ENCODE measurements at places on chromosomes 12 and 14.

GRCh38 chr14:60505448-60505847, 3.5 kb upstream of the SIX6 start:
- peaks cover 20% of the 10 kb centered on the region for H3K4me1 ChIP-seq
- no peak overlapping the region for H3K4me3 ChIP-seq
- peaks cover 96% of the 10 kb centered on the region for H3K27me3 ChIP-seq
- H3K36me3 ChIP-seq: no peaks in the 10 kb centered on the region

DNA sequence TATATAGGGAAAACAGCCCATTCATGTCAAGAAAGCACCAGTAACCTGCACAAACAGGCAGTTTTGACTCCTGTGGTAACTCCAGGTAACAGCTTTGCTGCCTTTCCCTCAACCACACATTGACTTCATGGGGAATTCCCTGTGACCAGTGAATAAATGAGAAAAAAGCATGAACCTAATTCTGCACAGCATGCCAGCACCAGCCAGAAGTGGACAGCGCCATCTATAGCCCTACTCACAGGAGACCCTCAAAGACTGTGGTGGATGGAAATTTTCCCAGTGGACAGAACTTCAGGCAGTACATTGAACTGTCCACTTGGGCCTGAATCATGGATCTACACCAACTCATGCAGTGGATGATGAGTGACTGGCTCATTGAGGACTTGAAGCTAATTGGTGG, 152.1 kb downstream of the SLC8A3 start:
- no peak overlapping the region for H3K27ac ChIP-seq
- H3K27me3 ChIP-seq: peaks cover 15% of the 10 kb centered on the region
- DNase-seq: peak; percentile 39
- H3K36me3 ChIP-seq: peaks cover 15% of the 10 kb centered on the region

DNA sequence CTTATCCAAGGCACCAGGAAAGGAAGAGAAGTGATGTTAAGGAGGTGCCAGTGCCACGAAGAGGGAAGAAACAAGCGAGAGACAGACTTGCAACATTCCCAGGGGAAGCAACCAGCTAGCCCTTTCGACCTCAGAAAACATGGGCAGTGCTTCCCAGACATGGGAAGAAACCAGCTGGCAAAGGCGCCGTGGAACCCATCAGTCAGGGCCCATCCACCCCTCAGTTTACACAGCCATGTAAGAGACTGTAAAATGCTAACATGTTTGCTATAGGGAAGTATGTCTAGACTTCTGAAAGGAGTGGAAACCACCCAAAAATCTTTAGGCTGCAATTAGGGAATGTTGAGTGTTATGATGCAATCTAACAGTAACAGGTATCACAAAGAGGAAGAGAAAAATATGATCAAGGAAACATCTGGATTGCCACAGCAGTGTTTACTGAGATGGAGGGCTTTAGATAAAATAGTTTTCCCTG, 26.3 kb downstream of the ANAPC5 start:
- H3K4me1 ChIP-seq: no peaks in the 10 kb centered on the region
- DNase-seq: no peak
- H3K36me3 ChIP-seq: peaks cover 59% of the 10 kb centered on the region
- H3K4me3 ChIP-seq: no peak overlapping the region
- no peaks in the 10 kb centered on the region for H3K27me3 ChIP-seq

DNA sequence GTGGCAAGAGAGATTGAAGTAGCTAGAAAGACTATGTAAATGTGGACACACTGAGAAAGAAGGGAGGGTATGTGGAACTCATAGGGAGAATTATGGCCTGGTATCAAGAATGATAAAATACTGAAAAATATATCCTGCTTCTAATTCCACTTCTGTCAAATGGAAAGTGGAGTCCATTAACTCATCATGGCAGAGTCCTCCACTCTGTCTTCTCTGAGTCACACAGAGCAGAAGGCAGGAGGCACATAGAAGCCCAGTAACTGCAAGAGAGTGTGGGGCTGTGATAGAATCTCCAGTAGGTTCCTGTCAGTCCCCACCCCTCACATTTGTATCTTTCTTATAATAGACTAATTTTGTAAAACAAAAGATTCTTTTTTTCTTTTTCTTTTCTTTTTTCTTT, 223.7 kb downstream of the AKAP6 start:
- H3K36me3 ChIP-seq: no peaks in the 10 kb centered on the region
- no peak overlapping the region for H3K27ac ChIP-seq
- peaks cover 4% of the 10 kb centered on the region for H3K27me3 ChIP-seq
- no peak overlapping the region for H3K4me3 ChIP-seq
- H3K4me1 ChIP-seq: no peaks in the 10 kb centered on the region
- no peak for DNase-seq

DNA sequence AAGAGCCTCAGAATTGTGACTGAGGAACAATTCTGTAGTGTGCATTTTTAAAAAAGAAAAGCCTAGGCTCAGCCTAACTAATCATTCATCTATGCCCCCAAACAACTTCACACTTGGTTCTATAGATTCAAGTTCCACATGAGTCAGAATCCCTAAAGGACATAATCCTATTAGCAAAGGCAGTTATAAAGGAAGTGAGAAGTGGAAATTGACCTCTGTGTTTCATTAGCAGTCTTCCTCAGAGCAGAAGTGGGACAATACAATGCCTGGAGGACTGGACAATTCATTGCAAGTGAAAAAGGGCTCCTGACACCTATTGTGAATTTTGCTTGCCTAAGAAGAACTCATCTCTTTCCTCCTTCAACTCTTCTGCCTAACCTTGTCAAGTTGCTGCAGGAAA, 222.3 kb downstream of the PTPRO start:
- peak overlapping the region; percentile 10 for H3K27ac ChIP-seq
- DNase-seq: no peak
- H3K4me1 ChIP-seq: no peaks in the 10 kb centered on the region

DNA sequence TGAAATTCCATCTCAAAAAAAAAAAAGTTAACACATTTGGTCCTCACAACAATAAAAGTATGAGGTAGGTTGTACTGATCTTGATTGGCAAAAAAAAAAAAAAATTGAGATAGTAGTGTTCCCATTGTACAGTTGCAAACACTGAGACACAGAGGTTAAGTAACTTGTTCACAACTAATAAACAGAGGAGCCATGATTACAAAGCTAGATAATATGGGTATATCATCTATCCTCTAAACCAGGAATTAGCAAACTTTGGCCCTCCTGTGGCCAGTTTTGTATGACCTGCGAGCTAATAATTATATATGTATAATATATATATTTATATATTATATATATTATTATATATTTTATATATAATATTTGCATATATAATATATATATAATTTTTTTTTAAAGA, 2.3 kb upstream of the PSME1 start:
- no peak for DNase-seq
- peaks cover 13% of the 10 kb centered on the region for H3K36me3 ChIP-seq
- no peak overlapping the region for H3K4me3 ChIP-seq
- H3K27me3 ChIP-seq: peaks cover 22% of the 10 kb centered on the region
- peaks cover 54% of the 10 kb centered on the region for H3K4me1 ChIP-seq

DNA sequence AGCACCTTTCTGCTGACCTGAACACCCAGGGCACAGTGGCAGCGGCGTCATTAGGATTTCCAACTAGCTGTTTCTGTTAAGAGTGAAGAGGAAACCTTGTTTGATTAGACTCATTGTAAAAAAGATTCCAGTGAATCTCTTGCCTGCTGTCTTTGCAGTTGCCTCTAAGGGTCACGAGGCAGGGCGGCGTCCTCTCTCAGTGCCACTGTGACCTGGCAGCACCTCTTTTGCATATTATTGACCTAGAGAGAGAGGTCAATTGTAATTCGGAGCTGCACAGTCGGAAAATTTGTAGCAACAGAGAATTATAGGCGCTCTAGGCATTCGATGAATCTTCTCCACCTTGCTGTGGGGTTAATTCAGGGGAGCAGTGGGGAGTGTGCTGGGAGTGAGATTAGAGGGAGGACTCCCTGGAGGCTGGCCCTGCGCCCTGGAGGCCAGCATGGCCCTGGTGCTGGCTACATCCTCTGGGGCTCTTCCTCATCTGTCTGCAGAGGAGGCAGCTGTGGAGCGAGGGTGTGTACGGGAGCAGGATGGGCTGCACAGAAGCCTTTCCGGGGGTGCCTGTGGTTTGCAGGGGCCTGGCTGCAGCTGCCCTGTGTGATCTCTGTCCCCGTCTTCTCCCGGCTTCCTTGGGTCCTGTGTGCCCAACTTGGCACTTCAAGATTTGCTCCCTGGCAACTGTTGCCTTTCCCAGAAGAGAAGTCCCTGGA, 14.3 kb downstream of the PACS2 start:
- H3K4me1 ChIP-seq: peaks cover 44% of the 10 kb centered on the region
- H3K27me3 ChIP-seq: no peaks in the 10 kb centered on the region
- H3K36me3 ChIP-seq: peaks cover 6% of the 10 kb centered on the region
- no peak overlapping the region for H3K4me3 ChIP-seq
- peak overlapping the region; percentile 47 for H3K27ac ChIP-seq
- no peak for DNase-seq

GRCh38 chr12:65492998-65493912, 214.8 kb downstream of the MSRB3 start:
- H3K4me1 ChIP-seq: peaks cover 60% of the 10 kb centered on the region
- peaks cover 6% of the 10 kb centered on the region for H3K27me3 ChIP-seq
- peak overlapping the region; percentile 88 for H3K27ac ChIP-seq
- no peaks in the 10 kb centered on the region for H3K36me3 ChIP-seq
- no peak overlapping the region for H3K4me3 ChIP-seq
- no peak for DNase-seq

DNA sequence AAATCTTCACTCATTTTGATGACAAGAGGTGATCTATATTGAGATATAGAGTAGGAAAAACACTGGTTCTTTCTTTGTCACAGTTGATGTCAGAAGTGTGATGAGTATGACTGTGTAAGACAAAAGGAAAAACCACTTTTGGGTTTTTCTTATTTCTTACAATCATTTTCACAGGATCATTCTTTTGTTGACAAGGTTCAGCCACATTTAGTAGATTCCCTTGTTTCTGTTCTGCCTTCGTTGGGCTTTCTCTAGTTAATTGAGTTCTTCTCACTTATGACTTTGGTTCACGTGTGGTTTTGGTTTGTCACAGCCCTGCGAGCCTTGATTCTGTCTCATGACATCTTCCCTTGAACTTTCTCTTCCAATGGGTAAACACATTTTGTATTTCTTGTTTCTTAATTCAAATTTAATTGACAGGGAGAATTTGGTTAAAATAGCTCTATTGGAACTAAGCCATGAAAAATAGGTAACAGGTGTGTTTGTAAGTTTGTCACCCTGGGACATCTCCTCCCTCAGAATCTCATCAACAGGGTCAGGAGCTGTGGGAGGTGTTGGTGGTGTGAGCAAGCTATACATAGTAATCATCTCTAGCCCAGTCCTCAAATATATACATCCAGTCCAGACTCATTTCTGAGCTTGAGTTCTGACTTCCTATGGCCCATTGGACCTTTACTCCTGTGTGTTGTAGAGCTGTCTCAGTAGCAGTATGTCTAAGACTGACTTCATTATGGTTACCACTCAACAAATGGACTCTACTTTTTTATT, 255.3 kb downstream of the BMP4 start:
- no peaks in the 10 kb centered on the region for H3K36me3 ChIP-seq
- no peak for DNase-seq
- no peaks in the 10 kb centered on the region for H3K27me3 ChIP-seq

DNA sequence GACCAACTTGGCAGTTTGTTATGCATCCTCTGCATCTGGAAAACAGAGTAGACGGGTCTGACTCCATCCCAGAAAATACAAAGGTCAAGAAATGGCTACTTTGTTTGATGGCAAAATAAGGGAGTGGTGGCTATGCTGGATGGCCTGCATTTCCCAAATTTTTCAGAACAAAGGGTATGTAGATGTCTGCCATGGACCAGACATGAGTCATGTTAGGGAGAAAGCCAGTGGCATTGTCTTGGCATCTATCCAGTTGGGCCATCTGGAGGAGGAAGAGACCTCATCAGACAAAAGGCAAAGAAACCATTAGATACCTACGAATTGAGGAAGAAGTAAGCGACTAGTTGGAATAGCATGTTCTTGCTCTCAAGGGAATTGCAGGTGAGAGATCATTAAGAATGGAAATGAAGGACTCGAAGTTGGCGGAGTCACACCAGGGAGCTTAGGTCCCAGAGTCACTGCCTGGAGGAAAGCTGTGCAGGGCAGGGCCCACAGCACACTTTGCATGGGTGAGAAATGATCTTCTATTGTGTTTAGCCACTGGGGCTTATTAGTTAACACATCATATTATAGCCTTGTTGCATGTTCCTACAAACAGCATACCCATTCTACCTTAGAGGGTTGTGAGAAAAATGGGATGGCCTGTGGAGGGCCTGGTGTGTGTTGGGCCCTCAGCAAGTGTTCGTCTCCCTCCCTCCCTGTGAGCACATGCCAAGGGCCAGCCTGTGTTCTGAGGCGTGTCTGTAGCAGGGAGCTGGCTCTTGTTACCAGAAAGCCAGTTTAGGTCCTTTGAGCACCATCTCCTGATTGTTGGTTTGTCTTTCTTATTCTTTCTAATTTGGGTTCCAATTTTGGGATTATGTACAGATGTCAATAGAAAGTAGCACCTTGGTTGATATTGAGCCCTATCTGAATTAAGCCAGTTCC, 119.4 kb downstream of the KTN1 start:
- H3K4me1 ChIP-seq: no peaks in the 10 kb centered on the region
- no peak overlapping the region for H3K4me3 ChIP-seq
- no peak overlapping the region for H3K27ac ChIP-seq
- H3K36me3 ChIP-seq: peaks cover 21% of the 10 kb centered on the region
- peaks cover 6% of the 10 kb centered on the region for H3K27me3 ChIP-seq

GRCh38 chr14:93033983-93034670, 81.6 kb downstream of the ITPK1 start:
- peak; percentile 39 for DNase-seq
- no peaks in the 10 kb centered on the region for H3K27me3 ChIP-seq
- H3K36me3 ChIP-seq: no peaks in the 10 kb centered on the region
- H3K4me1 ChIP-seq: peaks cover 74% of the 10 kb centered on the region

DNA sequence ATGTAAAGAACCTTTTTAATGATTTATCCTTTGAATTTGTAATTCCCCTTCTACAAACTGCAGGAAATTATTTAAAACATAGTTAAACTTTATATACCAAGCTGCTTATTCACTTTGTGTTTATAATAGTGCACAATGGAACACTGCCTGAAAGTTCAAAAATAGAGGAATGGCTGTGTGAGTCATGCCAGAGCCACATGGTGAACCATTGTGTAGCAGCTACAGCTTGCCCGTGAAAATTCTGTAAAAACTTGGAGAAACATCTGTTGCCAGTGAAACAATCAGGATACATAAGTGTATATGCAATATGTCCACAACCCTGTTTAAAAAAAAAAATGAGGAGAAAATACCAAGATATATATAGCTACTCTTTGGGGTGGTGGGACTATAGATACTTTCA, 59.5 kb downstream of the VEZT start:
- no peaks in the 10 kb centered on the region for H3K27me3 ChIP-seq
- no peak for DNase-seq
- H3K4me3 ChIP-seq: no peak overlapping the region
- no peaks in the 10 kb centered on the region for H3K4me1 ChIP-seq

DNA sequence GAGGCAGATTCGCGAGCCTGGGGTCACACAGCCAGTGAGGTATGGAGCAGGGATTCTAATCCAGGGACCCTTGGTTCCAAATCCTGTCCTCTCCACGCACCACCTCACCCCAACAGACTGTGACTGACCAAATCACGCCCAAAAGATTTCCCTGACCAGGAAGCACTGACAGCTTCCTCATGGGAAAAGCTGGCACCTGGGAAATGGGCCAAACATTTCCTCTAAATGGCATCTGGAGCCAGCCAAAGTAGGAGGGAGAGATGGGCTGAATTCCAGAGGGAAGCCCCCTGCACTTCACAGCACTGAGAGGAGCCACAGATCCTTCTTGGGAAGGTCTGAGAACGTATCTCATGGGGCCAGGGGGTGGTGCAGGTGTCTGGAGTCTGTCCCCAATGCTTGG, 28.8 kb downstream of the CCDC92 start:
- H3K36me3 ChIP-seq: peaks cover 59% of the 10 kb centered on the region
- no peak overlapping the region for H3K4me3 ChIP-seq
- no peak overlapping the region for H3K27ac ChIP-seq
- peaks cover 9% of the 10 kb centered on the region for H3K27me3 ChIP-seq
- no peak for DNase-seq
- peaks cover 42% of the 10 kb centered on the region for H3K4me1 ChIP-seq

Measured in nephron progenitor cell (in vitro differentiated cells).